ENCODE measurements at places on chromosomes 1 and 21. TPM values are rescaled to one million over a fixed set of nuclear protein-coding genes. Genes with fewer than 3 reads are reported as not detected.

DNA sequence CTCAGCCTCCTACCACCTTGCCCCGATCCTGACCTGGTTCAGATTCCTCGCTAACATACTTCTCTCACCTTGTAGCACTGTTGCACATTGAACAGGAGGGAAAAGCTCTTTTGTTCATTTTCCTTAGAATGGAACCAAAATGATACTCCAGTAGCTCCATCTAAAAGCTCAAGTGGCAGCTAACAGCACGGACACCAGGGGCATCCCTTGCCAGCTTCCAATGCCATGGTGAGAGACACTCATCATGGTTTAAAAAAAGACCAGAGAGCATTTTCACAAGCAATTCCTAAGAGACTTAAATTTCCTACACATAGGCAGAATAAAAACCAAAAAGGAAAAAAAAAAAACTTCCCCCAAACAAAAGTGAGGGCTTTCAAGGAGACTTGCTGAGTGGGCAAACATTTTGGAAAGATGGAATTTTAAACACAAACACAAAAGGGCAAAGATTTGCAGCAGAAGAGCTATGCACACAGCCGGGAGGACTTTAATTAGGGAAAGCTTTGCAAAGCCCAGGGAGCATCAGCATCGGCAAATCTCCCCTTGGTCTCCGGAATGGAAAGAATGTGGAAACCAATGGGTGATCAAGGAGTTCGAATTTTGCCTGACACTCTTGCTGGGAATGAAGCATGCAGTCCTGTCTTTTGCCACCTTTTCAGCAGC lies 84.3 kb downstream of the CAPZB start:
- no peak for DNase-seq

The ARHGEF2 gene
- polyA plus RNA-seq, result 77.1 TPM

DNA sequence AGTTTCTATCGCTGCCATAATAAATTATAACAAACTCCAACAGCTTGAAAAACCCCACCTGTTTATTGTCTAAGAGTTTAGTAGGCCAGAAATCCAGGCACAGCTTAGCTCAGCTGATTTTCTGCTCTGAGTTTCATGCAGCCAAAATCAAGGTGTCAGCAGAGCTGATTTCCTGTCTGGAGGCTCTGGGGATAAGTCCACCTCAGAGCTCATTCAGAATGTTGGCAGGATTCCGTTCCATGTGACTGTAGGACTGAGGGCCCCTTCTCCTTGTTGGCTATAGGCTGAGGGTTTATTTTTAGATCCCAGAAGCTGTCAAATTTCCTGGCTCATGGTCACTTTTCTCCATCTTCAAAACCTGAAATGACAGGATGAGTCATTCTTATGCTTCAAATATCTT lies 91.6 kb upstream of the CHODL start:
- no peak for DNase-seq

- DNase-seq, result no peak
These were observed 13.4 kb upstream of the PRPF38B start for GRCh38 chr1:108678706-108679105.

The SLAMF8 gene
- 1.1 TPM for polyA plus RNA-seq

The GUCA2B gene
- not detected for polyA plus RNA-seq

DNA sequence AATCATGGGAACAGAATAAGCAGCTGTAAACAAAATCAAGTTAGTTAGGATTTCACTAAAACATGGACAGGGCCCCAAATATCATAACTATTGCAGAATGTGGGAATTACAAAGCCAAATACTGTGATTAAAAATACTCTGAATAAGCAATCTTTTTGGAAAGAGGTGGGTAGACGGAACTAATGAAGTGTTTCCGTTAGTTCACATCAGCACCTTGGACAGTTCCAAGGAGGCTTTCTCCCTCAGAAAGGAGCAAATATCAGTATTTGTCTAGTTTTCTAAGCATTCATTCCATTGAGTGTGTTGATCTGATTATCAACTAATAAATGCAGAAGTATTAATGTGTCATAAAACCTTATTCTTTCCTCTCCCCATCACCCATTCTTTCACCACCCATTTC lies 97.4 kb downstream of the FAM78B start:
- peak; percentile 33 for DNase-seq

DNA sequence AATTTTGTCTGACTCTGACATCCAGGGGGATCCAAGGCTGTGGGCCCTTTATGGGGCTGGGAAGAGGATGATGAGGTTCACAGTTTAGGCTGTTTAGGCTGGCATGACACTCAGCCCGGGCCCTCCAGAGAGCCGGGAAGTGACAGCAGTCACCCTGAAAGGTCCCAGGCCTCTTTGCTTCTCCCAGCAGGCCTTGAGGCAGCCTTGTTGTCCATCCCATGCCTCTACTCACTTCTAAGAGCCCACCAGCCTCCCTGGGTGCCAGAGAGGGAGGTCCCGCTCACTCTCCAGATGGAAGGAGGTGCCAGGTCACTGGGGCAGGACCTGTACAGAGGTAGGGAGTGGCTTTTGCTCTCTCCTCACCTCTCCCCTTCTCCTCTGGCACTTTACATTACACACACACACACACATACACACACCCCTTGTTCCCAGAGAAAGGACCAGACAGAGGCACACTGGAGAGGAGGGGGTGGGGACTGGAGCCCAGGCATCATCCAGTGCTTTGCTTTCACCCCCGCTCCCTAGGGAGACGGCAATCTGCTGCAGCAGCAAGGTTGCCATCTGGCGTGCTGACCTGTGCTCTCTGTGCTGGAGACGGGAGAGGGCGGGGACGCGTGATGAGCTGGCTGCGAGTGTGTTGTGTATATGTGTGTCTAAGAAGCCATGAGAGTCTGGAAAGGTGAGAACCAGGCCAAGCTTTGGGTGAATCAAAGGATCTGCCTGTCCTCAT lies 4.6 kb downstream of the KLHDC8A start:
- DNase-seq, result no peak
